Astrocyte of the hippocampus (primary cell): ENCODE measurements at places on chromosomes 2 and 18.
A peak's percentile ranks its signal among the peaks of the same experiment; 100 is the strongest.

DNA sequence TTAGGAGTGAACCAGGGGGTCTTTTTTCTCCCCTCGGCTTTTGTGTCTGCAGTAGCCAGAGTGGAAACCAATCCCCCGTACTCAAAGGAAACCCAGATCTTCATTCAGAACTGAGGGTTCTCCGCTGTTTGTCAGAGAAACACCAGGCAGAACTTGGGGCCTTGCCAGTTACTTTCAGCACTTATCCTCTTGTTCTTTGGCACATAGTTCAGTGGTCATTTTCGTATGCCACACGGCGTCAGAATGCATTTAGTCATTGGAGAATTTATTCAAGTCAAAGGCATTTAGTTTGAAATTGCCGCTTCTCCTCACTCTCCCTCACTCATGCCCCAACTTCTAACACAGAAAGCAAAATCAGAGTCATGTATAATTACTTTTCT, 102.9 kb downstream of the CABLES1 start:
- DNase-seq: peak; percentile 94

GRCh38 chr2:240857039-240858008, 11.3 kb upstream of the AGXT start:
- DNase-seq: no peak

DNA sequence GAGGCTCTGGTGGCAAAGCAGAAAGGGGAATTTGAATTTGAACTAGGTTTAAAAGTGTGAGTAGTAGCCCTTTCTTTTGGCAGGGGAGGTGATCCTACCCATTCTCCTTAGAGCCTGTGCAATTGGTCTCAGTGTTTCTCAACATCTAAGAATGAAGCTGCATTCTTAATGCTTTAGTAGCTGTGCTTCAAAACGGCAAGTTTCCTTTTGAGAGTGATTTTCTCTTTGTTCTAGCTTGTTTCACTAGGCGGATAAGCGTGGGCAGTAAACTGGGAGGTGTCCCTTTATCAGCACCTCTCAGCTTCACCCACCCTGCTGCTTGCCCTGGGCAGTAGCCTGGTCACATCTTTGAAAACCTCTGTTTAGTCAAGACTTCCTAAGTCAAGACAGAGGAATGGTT, 6.7 kb downstream of the CRIM1 start:
- peak; percentile 70 for DNase-seq

- no peak for DNase-seq
Observed at GRCh38 chr18:10679557-10680270, 153.9 kb downstream of the NAPG start.

DNA sequence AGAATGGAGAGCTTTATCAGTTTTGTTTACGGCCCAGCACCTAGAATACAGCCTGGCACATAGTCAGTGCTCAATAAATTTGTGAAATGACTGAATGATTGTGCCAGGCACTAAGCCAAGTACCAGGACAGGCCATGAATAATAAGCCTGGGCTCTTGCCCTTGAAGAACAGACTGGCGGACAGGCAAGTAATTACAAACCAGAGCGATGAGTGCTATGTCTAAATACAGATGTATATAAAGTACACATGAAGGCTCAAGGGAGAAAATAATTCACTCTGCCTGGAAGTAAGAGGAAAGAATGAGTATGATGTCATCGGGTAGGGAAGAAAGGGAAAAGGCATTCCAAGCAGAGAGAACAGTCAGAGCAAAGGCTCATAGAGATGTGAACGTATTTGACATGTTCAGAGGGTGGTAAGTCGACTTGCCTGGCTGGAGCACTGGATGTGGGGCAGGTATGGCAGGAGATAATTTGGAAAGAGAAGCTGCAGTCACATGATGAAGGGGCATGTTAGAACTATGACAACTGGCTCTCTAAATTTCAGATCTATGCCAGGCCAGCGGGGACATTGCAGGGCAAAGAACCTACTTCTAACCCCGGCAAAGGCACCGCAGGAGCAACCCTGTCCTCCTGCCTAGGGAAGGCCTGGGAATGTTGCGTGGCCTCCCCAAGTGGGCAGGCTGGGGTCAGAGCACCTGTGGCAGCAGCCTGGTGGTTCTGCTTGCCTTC, 119.1 kb upstream of the STPG4 start:
- DNase-seq: peak; percentile 77

GRCh38 chr2:9780368-9781130, 62.7 kb upstream of the TAF1B start:
- DNase-seq: no peak
